Activated T-cell treated with anti-CD3 and anti-CD28 coated beads, Interleukin-2, amount 50 U/mL, for 48 hours (primary cell): ENCODE measurements at places on chromosomes 5 and 9.
A peak's percentile ranks its signal among the peaks of the same experiment; 100 is the strongest.

GRCh38 chr9:92980085-92980745 is 32.9 kb downstream of the FGD3 start:
- peak; percentile 14 for DNase-seq

- no peak for DNase-seq
These were observed 1099.2 kb downstream of the CDH18 start for GRCh38 chr5:18888821-18889220.

DNA sequence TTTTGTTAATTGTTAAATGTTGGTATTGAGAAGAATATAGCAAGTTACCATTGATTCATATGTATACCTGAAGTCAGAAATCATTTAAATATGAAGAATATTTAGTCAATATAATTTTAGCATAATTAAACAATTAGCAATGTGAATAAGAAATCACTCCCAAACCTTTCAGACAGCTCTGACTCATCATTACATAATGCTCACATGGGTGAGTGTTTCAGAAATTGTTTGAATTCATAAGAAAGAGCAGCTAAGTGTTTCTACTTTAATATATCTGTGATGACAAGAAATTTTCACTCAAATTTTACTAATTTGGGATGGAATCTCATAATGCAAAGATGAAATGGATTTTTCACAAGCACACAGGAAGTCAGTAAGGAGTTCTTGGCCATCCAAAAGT is 42.0 kb upstream of the CDC42SE2 start:
- DNase-seq: no peak

DNA sequence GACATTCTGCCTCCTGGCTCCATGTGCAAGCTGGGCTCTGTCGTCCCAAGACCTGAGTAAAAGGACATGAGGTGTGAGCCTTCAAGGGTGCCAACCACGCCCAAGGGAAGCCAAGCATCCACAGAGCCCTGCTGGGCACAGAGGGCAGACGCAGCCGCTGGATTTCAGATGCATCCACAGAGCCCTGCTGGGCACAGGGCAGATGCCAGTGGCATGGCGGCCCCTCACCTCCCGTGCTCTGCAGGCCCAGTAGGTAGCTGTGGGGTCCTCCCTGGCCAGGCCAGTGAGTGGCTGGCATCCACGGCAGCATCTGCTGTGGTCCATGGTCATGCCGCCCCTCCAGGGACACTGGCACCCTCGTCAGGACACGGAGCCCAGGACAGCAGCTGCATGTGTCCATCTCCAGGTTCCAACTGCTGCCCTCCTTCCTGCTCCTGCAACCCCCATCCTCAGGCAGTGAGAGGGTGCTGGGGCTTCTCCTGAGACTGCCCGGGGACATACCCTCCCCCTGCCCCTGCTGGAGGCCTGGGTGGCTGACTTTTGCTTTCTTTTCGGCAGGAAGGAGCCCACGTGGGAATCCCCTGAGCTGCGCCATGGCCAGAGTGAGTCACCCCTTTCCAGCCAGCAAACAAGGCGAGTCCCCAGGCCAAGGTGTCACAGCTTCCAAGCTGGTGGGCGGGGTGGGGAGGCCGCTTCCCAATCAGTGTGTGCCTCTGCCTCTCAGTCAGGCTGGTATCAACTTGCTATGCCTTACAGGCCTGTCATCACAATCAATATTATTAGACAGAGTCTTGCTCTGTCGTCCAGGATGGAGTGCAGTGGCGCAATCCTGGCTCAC is 4.0 kb upstream of the TRAF2 start:
- peak; percentile 90 for DNase-seq

- no peak for DNase-seq
These were observed 70.9 kb downstream of the PCDH1 start for GRCh38 chr5:141807329-141807728.

- no peak for DNase-seq
These were observed 165.8 kb downstream of the MELK start for GRCh38 chr9:36738318-36738976.

DNA sequence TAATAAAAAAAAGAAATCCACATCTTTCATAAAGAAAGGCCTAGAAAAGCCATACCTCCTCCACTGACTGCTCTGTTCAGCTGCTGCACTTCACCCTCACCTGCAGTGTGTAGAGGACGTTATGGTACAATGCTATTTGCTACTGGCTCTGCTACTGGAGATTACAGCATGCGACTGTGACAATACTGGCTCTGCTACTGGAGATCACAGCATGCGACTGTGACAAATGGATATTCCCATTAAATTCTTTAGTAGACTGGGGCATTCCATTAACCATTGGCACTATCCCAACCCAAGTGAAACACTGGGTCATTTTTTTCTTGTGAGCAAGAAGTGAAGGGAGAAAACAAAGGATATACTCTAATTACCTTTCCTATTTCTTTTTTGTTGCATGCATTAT is 1063.5 kb upstream of the DMAC1 start:
- no peak for DNase-seq

- no peak for DNase-seq
These were observed 480.9 kb upstream of the PAPPA start for GRCh38 chr9:115672477-115673316.
